ENCODE measurements at places on chromosomes 4 and X. TPM values are rescaled to one million over a fixed set of nuclear protein-coding genes. Genes with fewer than 3 reads are reported as not detected.

The CTAG1B gene
- total RNA-seq: not detected

The XAGE1A gene
- total RNA-seq: not detected

The TMEM192 gene
- total RNA-seq: 20.7 TPM

The GRID2 gene
- not detected for total RNA-seq

The ENPP6 gene
- total RNA-seq: not detected

The CT45A1 gene
- not detected for total RNA-seq

The EREG gene
- total RNA-seq: not detected

The COL4A6 gene
- total RNA-seq: 0.65 TPM

The ETDB gene
- not detected for total RNA-seq

The CTAG1A gene
- total RNA-seq: not detected

The TLR1 gene
- 4.6 TPM for total RNA-seq

The IQSEC2 gene
- 4.2 TPM for total RNA-seq

The SPINK2 gene
- total RNA-seq: not detected
